ENCODE measurements at places on chromosomes 12 and 14.

DNA sequence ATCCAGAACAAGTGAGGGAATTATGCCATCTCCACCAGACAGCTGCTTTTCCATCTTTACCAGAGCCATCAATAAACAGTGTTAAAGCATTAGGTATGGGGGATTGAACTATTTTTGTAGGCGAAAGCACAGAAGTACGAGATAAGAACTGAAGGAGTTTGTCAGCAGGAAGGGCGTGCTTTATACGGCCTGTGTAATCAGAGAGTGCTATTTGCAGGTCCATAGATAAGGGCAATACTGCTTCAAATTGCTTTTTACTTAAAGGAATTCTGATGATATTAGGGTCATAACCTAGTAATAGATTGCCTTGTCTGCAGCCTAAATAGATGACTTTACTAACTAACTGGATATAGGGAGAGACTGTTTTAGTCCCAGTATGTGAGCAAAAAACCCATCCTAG lies 20.3 kb upstream of the CLEC4E start:
- no peak for DNase-seq

DNA sequence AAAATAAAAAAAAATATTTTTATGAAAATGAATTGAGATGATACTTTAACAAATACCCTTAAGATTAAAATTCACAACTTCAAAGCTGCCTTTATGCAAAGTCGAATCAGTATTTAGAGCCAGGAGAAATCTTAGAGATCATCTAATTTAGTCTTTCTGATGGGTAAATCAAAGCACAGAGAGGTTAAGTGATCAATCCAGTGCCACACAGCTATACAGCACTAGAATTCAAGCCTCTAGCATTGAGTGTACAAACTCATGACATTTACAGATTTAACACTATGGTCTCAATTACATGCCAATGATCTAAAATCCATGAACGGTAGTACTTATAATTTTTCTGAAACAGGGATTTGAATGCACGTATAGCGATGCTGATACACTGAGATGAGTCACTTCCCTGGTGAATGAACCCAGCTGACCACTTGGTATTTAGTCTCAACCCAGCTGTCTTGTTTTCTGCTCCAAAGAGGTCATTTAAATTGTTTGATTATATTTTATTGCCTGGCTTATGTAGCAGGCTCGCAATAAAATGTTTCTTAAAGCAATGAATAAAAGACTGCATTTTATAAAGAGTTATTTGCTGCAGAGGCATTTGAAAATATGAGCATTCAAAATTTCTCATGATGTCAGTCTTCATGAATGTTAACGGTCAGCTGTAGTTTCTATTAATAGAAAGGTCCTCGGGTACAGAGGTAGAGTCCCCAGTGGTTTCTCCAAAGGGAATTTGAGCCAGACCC lies 152.4 kb upstream of the PRICKLE1 start:
- no peak for DNase-seq

- DNase-seq: no peak
These were observed 238.2 kb upstream of the SSTR1 start for GRCh38 chr14:37969511-37969979.

GRCh38 chr12:132600048-132601032 lies 10.0 kb downstream of the LRCOL1 start:
- peak; percentile 74 for DNase-seq

DNA sequence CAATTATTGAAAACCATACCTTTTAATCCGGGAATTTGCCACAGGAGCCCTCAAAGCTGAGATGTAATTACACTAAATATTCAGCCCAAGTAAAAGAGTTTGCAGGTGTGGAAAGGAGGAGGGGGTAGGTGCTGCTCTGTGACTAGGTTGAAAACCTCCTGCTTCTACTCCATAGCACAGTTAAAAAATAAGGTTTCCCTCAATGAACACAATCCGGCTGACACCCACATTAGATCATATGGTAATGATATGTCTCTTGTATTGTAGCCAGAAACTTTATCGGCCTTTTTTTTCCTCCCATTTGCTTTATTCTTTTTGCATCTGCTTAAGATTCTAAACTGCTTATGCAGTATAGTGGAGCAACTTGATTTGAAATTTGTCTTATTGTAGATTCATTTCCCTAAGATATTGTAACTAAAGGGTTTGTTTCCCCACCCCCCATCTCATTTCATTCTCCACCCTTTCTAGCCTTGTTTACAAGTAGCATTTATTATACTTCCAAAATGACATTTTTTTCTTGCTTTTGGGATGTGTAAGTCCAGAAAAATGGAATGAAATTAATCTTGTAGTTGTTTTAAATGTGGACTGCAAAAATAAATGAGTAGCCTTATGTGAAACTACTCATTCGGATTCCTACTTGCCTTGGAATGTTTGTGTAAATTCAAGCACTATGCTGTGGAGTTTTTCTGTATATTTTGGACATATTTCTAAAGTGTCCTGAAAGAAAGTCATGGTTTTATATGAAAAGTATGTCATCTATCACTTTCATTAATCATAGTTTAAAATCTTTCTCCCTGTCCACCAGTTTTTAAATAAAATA lies at the start of gene DCN:
DCN (minus strand) TSS at position 182 of the 820 bp plus-strand sequence. CDS start 4,265 bp downstream, outside the sequence.
- DNase-seq: no peak

Data from breast epithelium (tissue), 4 donors.